ENCODE measurements at places on chromosomes 3 and 15. TPM values are rescaled to one million over a fixed set of nuclear protein-coding genes. Genes with fewer than 3 reads are reported as not detected.

Gene TMEM115
- 36.8 TPM for total RNA-seq

Gene GBE1
- total RNA-seq, result 155 TPM

Gene MELTF
- 5.0 TPM for total RNA-seq

Gene ITGB5
- total RNA-seq, result 184 TPM

Gene AGBL1
- not detected for total RNA-seq

Gene A4GNT
- total RNA-seq, result not detected

Gene PAQR5
- 0.07 TPM for total RNA-seq

Gene RPL39L
- total RNA-seq, result 40.4 TPM

Gene GOLGA6D
- not detected for total RNA-seq

Gene ANKRD63
- total RNA-seq, result not detected

Gene TAGLN3
- 0.07 TPM for total RNA-seq

- DNase-seq, result no peak
Measured at GRCh38 chr3:192364316-192364715, 363.0 kb downstream of the FGF12 start.

DNA sequence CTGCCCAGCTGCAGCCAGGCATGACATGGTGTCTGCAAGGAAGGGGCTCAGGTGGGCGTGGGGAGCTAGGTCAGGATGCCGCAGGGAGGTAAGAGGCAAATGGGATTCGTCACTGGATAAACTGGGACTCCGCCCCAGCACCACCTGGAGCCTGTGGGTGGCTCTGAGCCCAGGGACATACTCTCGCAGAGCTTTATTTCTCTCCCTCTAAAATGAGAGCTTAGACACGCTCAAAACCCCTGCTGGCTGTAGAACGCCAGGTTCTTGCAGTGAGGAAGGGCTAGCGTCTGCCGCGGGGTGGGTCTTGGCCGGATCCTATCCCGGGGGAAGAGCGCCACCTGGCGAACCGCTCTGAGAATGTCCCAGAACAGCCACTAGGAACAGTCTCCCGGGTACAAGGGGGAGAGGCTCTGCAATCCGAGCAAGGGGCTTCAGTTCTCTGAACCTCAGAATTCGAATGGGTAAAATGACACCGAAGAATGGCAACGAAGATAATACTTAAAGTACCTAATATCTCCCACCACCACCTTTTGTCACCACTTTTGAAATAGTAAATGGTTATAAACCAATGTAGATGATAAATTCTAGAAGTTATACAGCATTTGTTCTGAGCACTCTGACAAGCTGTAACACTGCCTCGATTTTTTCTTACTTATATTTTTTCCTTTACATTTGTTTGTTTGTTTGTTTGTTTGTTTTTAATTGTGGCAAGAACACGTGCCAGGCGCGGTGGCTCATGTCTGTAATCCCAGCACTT is 53.2 kb upstream of the SRGAP3 start:
- DNase-seq, result peak; percentile 41

GRCh38 chr3:161969867-161970266 is 473.3 kb downstream of the OTOL1 start:
- no peak for DNase-seq

GRCh38 chr3:114480442-114480841 is 186.6 kb downstream of the TIGIT start:
- no peak for DNase-seq

DNA sequence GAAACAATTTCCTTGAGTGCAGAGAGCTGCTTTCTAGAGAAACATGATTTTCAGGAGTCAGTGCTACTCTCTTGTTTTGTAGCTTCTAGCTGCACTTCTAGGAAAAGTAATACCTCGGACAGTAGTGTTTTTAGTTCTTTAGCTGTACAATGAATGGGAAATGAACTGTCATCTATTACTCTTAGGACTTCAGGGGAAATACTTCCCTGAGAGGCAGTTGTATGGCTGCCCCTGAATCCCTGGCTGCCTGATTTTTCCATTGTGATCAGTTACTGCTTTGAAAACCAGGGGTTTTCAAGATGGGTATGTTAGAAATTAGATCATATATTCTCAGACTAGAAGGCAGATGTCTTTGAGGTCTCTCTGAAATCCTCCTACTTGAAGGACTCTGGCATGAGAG is 200.3 kb upstream of the SEMA6D start:
- DNase-seq, result no peak

GRCh38 chr3:194489736-194490612 is 3.2 kb upstream of the ATP13A3 start:
- no peak for DNase-seq

- DNase-seq, result peak; percentile 44
Measured at GRCh38 chr15:68528626-68529290, 50.0 kb upstream of the CORO2B start.

GRCh38 chr3:171498921-171499320 is 38.7 kb upstream of the TNIK start:
- DNase-seq, result no peak

DNA sequence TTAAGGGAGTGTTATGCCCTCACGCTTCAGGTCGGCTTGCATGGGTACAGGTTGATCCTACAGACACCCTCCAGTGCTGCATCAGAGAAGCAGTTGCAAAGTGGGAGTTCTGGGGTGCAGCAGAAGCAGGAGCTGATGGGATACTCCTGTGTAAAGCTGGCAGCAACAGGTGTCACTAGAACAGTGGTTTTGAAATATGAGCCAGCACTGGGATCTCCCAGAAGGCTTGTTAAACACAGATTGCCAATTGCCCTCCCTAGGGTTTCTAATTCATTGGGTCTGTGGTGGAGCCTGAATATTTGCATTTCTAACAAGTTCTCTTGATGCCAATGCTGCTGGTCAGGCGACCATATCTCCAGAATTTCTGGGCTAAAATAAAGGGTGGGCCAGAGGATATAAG is 350.4 kb downstream of the CLSTN2 start:
- DNase-seq, result no peak

- DNase-seq, result no peak
Measured at GRCh38 chr3:45088543-45089358, 57.4 kb downstream of the CDCP1 start.

DNA sequence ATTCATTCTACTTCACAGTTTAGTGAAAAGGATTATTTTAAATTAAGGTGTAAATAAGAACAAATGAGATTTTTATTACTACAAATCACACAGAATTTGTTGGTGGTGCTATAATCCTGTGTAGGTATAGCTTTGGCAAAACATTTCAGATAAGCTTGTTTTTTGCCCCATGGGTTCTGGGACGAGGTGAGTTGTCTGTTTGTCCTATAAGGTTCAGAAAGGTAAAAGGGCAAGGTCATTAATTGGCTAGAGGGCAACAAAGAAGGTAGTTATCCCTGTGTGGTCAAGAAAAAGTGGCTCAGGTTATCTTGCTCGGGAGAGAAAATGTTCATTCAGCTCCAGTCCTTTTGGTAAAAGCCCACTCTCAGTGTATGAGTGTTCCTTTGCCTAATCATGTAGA is 23.2 kb downstream of the AGTR1 start:
- no peak for DNase-seq

DNA sequence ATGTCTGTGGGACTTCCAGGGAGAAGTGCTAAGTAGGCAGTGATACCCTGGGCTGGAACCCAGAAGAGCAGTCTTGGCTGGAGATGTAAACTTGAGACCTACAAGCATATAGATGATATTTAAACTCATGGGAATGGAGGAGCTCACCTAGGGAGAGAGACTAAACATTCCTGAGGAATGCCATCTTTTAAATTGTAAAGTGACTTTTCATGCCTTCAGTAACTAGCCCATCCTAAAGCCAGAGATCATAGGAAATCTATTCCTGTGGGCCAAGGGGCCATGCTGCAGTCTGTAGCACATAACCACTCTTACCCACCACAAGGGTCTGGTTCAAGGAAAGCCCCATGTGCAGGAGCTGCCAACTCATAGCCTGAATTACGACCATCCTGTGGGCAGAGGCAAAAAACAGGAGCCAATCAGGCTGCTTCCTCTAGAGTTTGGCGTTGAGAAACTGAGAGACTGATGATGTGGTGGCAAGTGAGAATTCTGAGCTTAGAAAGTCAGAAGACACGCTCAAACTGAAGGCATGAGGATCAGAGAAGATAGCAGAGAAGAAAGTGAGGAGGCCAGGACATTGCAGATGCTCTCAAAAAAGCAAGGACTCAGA is 37.5 kb downstream of the CTDSPL start:
- no peak for DNase-seq

DNA sequence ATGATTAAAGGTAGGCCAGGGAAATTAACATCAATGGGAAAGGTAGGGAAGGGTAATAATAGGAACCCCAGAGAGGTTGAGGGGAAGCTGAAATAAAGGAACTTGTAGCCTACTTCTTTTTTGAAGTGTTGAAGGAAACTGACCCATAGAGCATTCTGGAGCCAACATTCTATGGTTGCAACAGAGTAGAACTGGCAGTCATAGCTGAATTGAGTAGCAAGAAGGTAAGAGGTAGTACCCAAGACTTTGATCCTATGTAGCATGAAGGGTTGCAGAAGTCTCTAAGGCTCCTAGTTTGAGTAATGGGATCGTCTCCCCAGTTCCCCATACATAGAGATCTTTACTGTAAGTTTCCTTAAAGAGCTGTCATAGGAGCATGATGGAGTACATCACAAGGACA is 7.4 kb upstream of the ZNF774 start:
- no peak for DNase-seq

DNA sequence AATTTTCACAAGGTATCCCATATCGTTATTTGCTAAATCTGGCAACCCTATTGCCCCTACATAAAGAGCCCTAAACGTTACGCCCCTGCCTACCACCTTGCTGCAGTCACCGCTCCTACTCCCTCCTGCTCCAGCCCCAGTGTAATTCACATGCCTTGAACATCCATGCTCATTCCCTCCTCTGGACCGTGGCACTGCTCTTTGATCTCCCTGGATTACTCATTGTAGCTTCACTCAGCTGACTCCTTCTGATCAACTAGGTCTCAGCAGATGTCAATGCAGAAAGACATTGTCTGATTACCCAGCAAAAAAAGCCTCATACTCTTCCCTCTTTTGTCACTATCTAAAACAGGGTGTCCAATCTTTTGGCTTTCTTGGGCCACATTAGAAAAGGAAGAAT is 40.7 kb upstream of the KBTBD8 start:
- no peak for DNase-seq

- DNase-seq, result peak; percentile 44
Measured at GRCh38 chr3:25648107-25648535, 16.6 kb downstream of the TOP2B start.

DNA sequence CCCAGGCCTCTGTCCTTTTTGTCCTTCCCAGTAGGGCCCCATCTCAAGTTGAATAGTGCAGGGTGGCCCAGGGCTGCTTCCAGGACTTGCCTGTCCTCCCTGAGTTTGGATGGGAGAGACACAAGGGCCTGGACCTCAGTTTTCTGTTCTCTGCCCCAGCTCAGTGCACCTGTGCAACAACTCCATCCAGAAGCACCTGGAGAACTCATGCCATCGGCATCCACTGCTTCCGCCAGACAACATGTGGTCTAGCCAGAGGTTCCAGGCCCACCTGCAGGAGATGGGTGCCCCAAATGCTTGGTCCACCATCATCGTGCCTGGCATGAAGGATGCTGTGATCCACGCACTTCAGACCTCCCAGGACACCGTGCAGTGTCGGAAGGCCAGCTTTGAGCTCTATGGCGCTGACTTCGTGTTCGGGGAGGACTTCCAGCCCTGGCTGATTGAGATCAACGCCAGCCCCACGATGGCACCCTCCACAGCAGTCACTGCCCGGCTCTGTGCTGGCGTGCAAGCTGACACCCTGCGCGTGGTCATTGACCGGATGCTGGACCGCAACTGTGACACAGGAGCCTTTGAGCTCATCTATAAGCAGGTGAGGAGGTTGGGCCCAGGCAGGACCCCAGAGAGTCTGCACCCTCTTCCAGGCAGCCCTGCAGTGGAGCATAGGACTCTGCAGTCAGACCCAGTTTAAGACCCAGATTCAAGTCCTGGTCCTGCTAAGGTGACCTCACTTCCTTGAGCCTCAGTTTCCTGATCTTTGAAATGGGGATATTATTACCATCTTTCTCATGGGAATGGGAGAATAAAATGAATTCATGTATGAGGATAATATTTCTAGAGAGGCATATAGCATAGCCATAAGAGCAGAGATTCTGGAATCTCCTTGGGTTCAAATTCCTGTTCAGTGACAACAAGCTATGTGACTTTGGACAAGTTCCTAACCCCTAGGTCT is 14.7 kb downstream of the RPUSD3 start:
- DNase-seq, result no peak

DNA sequence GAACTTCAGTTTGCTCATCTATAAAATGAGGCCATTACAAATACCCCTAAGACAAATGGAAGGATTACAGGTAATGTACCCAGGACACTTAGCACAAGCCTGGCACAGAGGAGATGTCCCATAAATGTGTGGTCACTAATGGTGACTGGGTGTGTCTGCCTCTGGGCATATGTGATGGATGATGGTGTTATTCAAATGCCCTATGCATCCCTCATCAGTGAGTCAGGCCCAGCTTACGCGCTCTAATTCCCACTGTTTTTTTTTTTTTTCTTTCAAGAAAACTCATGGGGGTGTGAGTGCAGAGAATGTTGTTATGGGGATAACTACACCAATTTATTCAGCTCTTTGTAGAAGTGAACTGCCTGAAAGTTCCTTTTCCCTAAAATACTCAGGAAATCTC is 23.6 kb upstream of the KIF23 start:
- DNase-seq, result no peak

- DNase-seq, result peak; percentile 10
Measured at GRCh38 chr3:67384760-67385397, 269.5 kb downstream of the SUCLG2 start.

- no peak for DNase-seq
Measured at GRCh38 chr15:40320931-40321371, 2.5 kb upstream of the INAFM2 start.

- DNase-seq, result no peak
Measured at GRCh38 chr3:114727373-114727772, 419.7 kb downstream of the ZBTB20 start.

- DNase-seq, result no peak
Measured at GRCh38 chr3:133955892-133956291, 60.2 kb upstream of the RAB6B start.

DNA sequence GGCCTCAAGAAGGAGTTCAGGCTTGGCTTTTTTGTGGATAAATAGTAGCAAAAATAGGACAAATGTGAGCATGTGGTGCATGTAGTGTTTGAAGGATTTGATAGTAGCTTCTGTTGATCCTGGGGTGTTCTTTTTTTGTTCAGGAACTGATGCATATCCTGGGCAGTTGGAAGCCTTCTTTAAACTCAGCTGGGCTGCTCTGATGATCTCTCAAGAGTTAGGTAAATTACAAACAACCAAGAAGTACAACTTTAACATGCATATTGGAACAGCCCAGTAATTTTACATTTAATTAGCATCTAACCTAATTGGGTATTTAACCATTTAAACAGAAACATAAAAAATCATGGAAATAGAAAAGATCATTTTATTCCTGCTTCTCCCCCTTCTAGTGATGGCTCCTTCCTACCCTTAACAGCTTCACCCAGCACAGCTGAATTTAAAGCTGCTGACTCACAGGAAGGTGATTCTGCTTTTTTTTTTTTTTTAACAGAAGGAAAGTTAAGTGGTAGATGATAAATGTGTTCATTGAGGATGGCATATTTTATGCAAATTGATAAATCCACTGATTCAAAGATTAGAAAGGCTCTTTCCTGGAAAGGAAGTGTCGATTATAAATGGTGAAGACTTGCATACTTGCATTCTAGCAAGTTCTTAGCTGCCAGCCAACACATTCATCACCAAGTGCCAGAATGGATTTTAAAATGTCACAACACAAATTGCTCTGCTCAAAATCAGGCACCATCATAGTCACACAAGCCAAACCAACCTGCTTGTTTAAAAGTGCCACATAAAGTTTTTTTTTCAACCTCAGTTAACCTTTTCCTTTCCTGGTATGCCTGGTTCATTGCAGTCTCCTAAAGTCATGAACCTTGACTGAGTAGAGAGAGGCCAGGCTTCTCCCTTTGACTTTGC is 20.0 kb downstream of the SLC35G2 start:
- peak; percentile 57 for DNase-seq

- DNase-seq, result peak; percentile 91
Measured at GRCh38 chr3:29694783-29695182, 413.9 kb downstream of the RBMS3 start.

- DNase-seq, result no peak
Measured at GRCh38 chr15:70342141-70342540, 244.4 kb upstream of the TLE3 start.

Data from pulmonary artery endothelial cell (primary cell).